Activated CD4-positive, alpha-beta T cell treated with anti-CD3 and anti-CD28 coated beads, Interleukin-2, amount 50 U/mL, for 48 hours (primary cell): ENCODE measurements at places on chromosomes 11 and 22.

DNA sequence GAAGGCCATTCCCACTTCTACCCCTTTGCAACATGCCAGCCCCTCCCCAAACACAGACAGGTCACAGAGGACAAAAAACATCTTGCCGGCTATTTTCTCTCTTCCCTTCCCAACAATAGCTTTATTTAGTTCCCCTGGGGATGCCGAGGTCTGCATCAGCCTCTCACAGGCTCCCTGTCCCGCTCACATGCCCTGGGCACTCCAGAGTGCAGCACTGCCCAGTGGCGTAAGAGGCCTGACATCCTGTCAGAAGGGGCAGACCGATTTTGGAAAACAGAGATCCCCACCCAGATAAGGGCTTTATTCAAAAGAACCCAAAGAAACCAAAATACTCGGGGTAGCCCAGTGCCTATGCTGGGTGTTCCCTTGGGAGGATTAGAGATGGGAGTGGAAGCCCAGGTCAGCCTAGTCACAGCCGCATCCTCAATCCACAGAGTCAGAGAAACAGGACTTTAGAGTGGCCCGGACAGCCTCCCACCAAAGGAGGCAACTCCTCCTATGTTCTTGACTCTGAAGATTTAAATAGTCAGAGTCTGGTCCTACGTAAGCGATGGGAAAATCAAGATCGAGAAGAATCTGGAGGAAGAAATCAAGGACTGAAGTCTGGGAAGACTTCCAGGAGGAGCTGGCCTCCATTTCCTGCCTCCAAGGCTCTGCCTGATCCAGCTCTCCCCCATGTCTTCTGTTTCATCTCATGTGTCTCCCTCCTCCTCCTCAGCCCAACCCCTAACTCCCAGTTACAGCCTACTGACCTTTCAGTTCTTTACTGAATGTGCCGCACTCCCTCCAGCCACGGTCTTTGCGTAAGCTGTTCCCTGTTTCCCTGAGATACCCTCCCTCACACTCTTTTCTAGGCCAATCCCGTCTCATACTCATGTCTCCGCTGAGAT is 129.3 kb downstream of the FBXO7 start:
- DNase-seq: no peak

- DNase-seq: no peak
Measured at GRCh38 chr11:129965248-129965647, 37.4 kb downstream of the PRDM10 start.

DNA sequence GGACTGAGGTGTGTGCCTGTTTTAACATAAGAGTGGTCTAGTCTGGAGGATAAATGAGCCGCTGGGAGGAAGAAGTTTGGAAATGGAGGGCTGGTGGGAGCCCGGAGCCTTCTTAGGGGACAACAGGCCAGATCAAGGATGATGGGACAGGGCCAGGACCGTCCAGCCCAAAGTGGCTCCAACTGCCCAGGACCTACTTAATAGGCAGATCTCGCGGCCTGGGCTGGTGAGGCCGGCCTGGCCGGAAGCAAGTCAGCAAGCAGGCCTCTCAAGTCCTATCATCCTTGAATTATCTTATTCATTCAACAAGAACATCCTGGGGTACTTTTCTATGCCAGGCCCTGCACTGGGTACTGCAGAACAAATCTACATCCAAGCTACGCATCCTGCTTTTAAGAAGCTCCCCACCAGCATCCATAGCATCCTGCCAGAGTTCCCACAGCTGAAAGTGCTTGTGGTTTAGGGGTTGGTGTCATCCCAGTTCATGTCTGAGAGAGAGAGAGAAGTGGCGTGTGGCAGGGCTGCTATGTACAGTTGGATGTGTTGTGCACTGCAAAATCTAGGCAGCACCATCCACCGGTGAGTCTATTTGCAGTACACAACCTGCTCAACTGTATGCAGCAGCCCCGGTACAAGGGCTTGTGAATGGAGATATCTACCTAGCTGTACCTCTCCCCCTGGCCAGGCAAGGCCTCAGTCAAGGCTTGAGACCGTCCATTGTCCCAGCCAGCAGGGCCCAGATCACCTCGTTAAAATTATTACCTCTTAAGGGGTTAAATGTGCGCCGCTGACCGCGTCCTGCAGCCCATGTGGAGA is 82.1 kb downstream of the FBLN1 start:
- DNase-seq: no peak

GRCh38 chr11:83723999-83724398 is 437.8 kb upstream of the CCDC90B start:
- no peak for DNase-seq

GRCh38 chr11:71551711-71552110 is 3.5 kb downstream of the KRTAP5-9 start:
- DNase-seq: no peak

GRCh38 chr11:65793144-65793581 is 6.3 kb downstream of the OVOL1 start:
- DNase-seq: no peak

- no peak for DNase-seq
Measured at GRCh38 chr11:110339456-110340250, 43.2 kb upstream of the RDX start.

- DNase-seq: no peak
Measured at GRCh38 chr11:86138958-86139357, 70.1 kb upstream of the PICALM start.

GRCh38 chr11:26473216-26474194 is 98.6 kb downstream of the MUC15 start:
- DNase-seq: no peak

DNA sequence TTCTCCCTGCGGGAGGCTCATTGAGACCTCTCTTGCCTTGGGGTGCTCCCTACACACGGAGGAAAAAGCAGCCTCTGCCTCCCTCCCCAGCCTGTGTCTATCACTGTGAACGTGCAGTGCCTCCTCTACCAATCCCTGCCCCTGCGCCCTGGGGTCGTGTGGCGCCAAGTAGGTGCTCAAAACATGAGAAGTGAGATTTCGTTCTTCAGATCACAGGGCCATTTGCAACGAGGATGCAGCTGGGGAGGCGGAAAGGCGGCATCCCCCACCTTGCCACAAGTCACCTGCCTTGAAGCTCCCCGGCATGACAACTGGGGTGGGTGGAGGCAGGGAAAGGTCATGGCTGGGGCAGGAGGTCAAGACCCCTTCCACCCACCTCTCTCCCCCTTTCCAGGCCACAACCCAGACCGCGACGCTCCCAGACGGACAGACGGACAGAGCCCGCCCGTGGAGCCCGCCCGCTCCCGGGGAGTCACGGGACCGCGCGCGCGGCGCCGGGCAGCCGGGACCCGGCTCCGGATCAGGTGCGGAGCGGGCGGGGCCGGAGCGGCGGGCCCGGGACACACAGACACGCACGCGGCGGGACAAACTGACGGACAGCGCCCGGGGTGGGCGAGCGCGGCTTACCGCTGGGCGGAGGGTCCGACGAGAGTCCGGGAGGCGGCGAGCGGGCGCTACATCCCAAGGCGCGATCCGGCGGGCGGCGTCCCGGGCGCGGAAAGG is 485 bp downstream of the KCNJ4 start:
- DNase-seq: no peak

GRCh38 chr11:34480314-34480713 is 33.3 kb downstream of the ELF5 start:
- DNase-seq: no peak

DNA sequence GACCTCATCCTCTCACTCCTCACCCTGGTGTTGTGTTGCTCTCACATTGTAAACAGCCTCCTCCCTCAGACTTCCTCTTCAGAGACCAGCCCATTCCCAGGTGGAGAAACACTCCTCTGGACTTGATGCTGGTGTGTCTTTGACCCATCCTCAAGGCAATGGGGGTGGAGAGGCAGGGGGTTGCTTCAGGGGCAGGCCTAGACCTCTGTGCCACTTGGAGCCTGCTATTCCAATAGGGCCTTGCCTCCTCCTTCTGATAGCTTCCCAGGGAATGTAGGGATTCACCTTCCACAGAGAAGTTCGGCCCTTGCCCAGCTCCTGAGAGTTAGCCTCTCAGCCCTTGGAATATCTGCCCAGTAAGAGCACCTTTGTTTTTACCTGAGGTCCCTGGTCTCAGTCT is 606.6 kb upstream of the CADM1 start:
- DNase-seq: no peak

GRCh38 chr22:22022947-22023534 is 40.5 kb upstream of the TOP3B start:
- no peak for DNase-seq
